SJCRH30 (cell line): ENCODE measurements at places on chromosomes 5 and 9.
A peak's percentile ranks its signal among the peaks of the same experiment; 100 is the strongest.

DNA sequence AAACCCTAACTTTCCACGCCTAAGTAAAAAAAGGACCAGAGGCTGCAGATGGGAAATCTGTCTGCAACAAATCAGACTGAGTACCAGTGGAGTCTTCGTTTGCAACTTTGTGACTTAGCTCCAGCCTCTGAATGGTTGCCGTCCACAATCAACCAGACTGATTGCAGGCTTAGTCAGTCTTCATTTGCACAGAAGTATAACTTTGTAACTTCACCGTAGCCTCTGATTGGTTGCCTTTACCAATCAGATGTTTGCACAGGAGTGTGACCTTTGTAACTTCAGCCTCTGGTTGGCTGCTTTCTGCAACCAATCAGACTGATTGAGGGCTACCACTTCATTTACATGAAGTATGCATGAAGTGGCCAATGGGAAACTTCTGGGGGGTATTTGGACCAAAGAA, 53.7 kb downstream of the TGFBR1 start:
- no peaks in the 10 kb centered on the region for H3K36me3 ChIP-seq
- no peaks in the 10 kb centered on the region; the same call in 1 of the 2 replicates for H3K4me1 ChIP-seq
- DNase-seq: no peak
- no peaks in the 10 kb centered on the region for H3K27me3 ChIP-seq
- no peak overlapping the region for H3K4me3 ChIP-seq

- H3K36me3 ChIP-seq: no peaks in the 10 kb centered on the region
- no peak overlapping the region for H3K4me3 ChIP-seq
- H3K27ac ChIP-seq: no peak overlapping the region
- no peaks in the 10 kb centered on the region for H3K27me3 ChIP-seq
Measured at GRCh38 chr9:127776924-127777289, 1.6 kb downstream of the SH2D3C start.

- H3K4me3 ChIP-seq: no peak overlapping the region
- no peak overlapping the region for H3K27ac ChIP-seq
- no peak for DNase-seq
- H3K4me1 ChIP-seq: no peaks in the 10 kb centered on the region
- H3K27me3 ChIP-seq: peaks cover 33% of the 10 kb centered on the region
Measured at GRCh38 chr5:176740131-176740701, 70.1 kb upstream of the UNC5A start.

- H3K4me1 ChIP-seq: no peaks in the 10 kb centered on the region
- H3K4me3 ChIP-seq: no peak overlapping the region
- no peak overlapping the region for H3K27ac ChIP-seq
- H3K36me3 ChIP-seq: no peaks in the 10 kb centered on the region
- H3K27me3 ChIP-seq: 0 out of 2 replicates have a peak, but pooled peaks cover 5% of the 10 kb centered on the region
- no peak for DNase-seq
Measured at GRCh38 chr5:136598802-136599404, 233.6 kb upstream of the TRPC7 start.

GRCh38 chr5:167415779-167416746, 875.4 kb upstream of the WWC1 start:
- H3K4me3 ChIP-seq: no peak overlapping the region
- no peak overlapping the region for H3K27ac ChIP-seq
- DNase-seq: no peak
- no peaks in the 10 kb centered on the region for H3K4me1 ChIP-seq

DNA sequence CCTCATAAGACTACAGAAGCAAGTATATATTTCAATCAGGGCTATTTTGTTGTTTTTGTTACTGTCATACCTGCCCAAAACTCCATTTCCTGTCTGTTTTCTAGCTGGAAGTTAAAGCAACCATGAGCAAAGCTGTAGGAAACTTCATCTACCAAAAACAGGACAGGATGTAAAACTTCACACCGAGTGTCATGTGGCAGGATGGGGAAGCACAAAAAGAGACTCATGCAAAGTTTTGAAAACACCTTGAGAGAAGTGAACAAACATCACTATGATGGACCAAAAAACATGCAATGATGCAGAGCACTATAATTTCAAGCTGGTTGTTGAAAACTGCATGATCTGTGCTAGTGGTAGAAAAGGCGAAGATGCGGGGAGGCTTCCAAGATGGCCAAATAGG, 6.3 kb upstream of the GZMA start:
- H3K36me3 ChIP-seq: no peaks in the 10 kb centered on the region
- H3K4me1 ChIP-seq: no peaks in the 10 kb centered on the region
- H3K27ac ChIP-seq: no peak overlapping the region
- H3K27me3 ChIP-seq: no peaks in the 10 kb centered on the region
- H3K4me3 ChIP-seq: no peak overlapping the region

DNA sequence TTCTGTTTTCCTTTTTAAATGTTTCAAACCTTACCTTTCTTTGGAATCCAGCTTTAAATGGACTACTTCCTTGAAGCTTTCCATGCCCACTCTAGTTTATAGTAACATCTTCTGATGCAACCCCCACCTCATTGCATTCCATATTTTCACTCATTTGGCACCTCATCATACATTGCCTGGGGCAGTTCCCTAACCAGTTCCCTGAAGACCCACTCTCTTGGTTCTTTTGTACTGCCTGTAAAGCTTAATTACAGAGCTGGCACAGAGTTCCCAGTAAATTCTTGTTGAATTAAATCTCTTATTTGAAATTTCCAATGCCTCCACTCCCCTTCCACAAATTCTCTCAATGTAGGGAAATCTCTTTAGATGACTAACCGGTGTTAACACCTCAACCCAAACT, 257.2 kb downstream of the ARRDC3 start:
- H3K4me1 ChIP-seq: no peaks in the 10 kb centered on the region
- H3K27ac ChIP-seq: no peak overlapping the region
- no peaks in the 10 kb centered on the region for H3K27me3 ChIP-seq
- H3K4me3 ChIP-seq: no peak overlapping the region

- H3K4me3 ChIP-seq: no peak overlapping the region
- no peak for DNase-seq
- H3K36me3 ChIP-seq: no peaks in the 10 kb centered on the region
Measured at GRCh38 chr9:4962085-4962484, 23.0 kb upstream of the JAK2 start.

- H3K4me3 ChIP-seq: no peak overlapping the region
- H3K4me1 ChIP-seq: peaks cover 6% of the 10 kb centered on the region; the same call in 1 of the 2 replicates
- H3K27ac ChIP-seq: peak overlapping the region; percentile 66
Measured at GRCh38 chr9:128747241-128747640, 23.3 kb upstream of the ZDHHC12 start.

DNA sequence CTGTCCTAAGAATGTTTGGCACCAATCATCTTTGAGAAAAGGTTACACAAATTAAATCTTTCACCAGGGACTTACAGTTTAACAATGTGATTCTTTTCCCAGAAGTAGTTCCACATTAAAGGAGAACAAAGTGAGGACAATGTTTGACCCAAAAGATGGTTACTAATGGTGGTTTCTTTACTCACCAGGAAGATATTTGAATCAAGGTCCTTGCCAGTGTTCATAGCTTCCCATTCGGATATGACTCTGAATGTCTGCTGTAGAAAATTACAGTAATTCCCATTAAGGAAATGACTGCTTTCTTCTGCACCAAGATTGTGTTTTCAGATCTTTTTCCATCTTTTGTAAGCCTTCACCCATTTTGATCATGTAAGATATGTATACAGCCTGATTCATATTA, 114.6 kb upstream of the ADAMTSL1 start:
- H3K4me3 ChIP-seq: no peak overlapping the region
- H3K36me3 ChIP-seq: no peaks in the 10 kb centered on the region
- DNase-seq: no peak

- H3K4me3 ChIP-seq: no peak overlapping the region
- H3K4me1 ChIP-seq: peaks cover 22% of the 10 kb centered on the region
- H3K27me3 ChIP-seq: no peaks in the 10 kb centered on the region
- H3K36me3 ChIP-seq: no peaks in the 10 kb centered on the region
- peak; percentile 17 for DNase-seq
Measured at GRCh38 chr9:118362123-118362522, 657.9 kb downstream of the TLR4 start.

GRCh38 chr5:58071566-58071965, 388.3 kb downstream of the PLK2 start:
- no peak for DNase-seq
- H3K4me3 ChIP-seq: no peak overlapping the region
- H3K27ac ChIP-seq: no peak overlapping the region
- H3K4me1 ChIP-seq: 0 out of 2 replicates have a peak, but pooled peaks cover 4% of the 10 kb centered on the region
- no peaks in the 10 kb centered on the region for H3K36me3 ChIP-seq

DNA sequence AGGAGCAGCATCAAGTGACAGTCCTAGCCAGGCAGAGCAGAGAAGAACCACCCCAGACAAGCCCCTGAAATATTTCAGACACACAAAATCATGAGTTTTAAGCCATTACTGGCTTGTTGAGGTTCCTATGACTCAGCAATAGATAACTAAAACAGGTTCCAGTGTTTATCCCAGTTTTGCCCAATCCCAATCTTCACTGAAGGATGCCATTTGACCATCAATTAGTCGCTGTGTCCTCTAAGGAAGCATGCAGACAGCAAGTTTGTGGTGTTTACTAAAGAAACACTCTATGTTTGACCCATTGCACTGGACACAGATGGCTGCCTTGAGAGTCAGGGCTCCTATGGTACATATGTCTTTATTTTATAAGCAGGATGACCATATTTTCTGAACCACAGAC, 186.7 kb downstream of the SYK start:
- DNase-seq: no peak
- no peaks in the 10 kb centered on the region; the same call in 1 of the 2 replicates for H3K27me3 ChIP-seq
- no peaks in the 10 kb centered on the region for H3K36me3 ChIP-seq
- no peak overlapping the region for H3K27ac ChIP-seq
- H3K4me1 ChIP-seq: no peaks in the 10 kb centered on the region

DNA sequence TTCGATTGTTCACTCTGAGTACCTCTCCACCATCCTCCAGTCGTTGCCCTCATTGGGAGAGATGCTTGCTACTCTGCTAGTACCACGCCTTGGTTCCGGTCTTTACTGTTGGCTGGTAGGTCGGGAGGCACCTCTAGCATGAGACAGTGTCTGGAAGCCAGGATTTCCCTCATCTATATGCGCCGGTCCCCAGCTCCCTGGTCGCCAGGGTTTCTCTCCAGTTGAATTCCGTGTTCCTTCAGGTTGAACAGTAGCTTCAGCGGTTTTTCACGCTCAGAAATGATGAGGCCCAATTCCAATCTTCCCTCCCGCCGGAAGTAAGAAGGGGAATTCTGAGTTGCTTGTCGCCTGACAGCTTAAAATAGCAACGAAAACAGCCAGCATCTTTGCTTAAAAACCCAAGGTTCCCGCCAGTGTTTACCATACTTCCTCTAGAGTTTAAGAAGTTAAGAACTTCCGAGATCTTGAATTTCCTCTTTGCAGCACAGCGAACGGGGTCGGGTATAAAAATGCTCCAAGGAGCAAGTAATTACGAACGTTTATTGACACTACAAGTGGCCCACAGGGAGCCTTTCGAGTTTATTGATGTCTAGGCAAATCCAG, 1.3 kb upstream of the ST8SIA4 start:
- no peaks in the 10 kb centered on the region for H3K27me3 ChIP-seq
- H3K4me1 ChIP-seq: no peaks in the 10 kb centered on the region
- no peaks in the 10 kb centered on the region for H3K36me3 ChIP-seq
- DNase-seq: no peak
- no peak overlapping the region for H3K27ac ChIP-seq

DNA sequence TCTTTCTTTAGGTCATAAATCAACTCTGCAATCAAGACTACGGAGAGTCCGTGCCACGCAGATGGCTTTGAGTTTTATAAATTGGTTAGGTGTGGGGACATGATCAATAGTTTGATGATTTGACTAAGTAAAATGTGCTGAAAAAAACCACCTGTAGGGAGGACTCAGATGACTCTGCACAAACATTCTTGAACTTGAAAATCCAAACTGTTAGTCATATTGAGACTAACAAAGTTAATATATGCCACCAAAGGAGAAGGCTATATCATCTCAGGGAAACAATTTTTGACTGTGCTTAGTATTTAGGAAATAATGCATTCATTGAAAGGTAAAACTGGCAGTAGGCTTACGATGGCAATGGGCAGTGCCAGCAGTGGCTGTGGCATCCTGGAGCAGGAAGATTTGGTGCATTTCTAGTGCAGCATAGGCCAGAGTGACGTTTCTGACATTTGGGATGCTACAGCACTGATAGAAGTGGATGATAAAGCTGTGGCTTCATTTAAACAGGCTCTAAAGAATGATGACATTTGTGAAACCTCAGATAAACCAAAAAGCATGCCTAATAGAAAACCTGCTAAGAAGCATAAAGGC, 291.1 kb downstream of the MLLT3 start:
- no peak overlapping the region for H3K27ac ChIP-seq
- no peaks in the 10 kb centered on the region for H3K36me3 ChIP-seq
- no peak for DNase-seq
- no peaks in the 10 kb centered on the region for H3K27me3 ChIP-seq
- H3K4me3 ChIP-seq: no peak overlapping the region

GRCh38 chr5:33556330-33557328, 115.9 kb downstream of the TARS1 start:
- H3K36me3 ChIP-seq: no peaks in the 10 kb centered on the region
- H3K27ac ChIP-seq: no peak overlapping the region
- H3K27me3 ChIP-seq: no peaks in the 10 kb centered on the region

DNA sequence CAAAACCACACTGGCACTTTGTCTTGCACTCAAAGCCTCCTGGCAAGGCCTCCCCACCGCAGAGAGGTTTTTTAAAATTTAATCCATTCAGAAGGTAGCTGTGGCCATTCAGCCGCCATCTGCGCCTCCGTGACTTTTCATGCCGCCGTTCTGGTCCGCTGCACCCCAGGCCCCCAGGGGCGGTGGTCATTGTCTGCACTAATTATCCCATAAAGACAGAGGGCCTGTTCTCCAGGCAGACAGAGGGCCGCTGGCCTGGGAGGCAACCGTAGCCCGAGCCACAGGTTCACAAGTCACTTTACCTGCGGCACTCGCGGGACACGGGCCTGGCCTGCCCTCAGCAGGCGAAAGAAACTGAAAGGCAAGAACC, 49.4 kb downstream of the EXD3 start:
- H3K27me3 ChIP-seq: peaks cover 37% of the 10 kb centered on the region
- H3K4me1 ChIP-seq: peaks cover 9% of the 10 kb centered on the region; the same call in 1 of the 2 replicates
- no peaks in the 10 kb centered on the region for H3K36me3 ChIP-seq
- peak; percentile 31 for DNase-seq
- H3K4me3 ChIP-seq: no peak overlapping the region

DNA sequence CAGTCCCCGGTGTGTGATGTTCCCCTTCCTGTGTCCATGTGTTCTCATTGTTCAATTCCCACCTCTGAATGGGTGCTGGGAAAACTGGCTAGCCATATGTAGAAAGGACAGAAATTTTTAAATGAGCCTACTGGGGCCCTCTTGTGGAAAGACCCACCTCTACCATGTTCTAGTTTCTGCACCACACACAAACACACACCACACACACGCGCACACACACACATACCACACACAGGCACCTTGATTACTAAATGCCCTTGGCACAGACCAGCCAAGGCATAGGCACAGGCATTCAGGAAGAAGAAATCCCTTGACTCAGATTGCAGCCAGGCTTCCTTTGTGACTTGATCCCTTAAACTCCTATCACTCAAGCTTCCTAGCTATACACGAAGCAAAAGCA, 60.5 kb downstream of the SIL1 start:
- no peak overlapping the region for H3K4me3 ChIP-seq
- no peaks in the 10 kb centered on the region for H3K36me3 ChIP-seq
- DNase-seq: peak; percentile 54
- peaks cover 4% of the 10 kb centered on the region; the same call in 1 of the 2 replicates for H3K4me1 ChIP-seq

DNA sequence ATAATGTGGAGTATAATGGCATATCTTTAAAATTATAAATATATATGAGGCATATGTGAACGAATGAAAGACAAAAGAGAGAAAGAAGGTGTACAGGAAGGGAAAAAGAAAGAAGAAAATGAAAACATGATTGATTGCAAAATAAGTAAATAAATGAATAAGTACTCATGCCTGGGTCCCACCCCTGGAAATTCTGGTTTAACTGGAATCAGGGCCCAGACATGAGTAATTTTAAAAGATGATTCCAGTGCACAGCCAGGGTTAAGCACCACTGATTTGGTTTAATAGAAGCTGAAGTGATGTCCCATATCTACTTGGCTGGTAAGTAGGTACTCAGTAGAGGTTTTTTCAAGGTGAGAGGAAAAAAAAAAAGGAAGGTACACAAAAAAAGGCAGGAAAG, 34.0 kb upstream of the HOMER1 start:
- no peak overlapping the region for H3K4me3 ChIP-seq
- no peak overlapping the region for H3K27ac ChIP-seq
- peaks cover 8% of the 10 kb centered on the region; the same call in 1 of the 2 replicates for H3K4me1 ChIP-seq
- H3K27me3 ChIP-seq: no peaks in the 10 kb centered on the region
- no peaks in the 10 kb centered on the region for H3K36me3 ChIP-seq
